ENCODE measurements at places on chromosomes 7 and 10.

DNA sequence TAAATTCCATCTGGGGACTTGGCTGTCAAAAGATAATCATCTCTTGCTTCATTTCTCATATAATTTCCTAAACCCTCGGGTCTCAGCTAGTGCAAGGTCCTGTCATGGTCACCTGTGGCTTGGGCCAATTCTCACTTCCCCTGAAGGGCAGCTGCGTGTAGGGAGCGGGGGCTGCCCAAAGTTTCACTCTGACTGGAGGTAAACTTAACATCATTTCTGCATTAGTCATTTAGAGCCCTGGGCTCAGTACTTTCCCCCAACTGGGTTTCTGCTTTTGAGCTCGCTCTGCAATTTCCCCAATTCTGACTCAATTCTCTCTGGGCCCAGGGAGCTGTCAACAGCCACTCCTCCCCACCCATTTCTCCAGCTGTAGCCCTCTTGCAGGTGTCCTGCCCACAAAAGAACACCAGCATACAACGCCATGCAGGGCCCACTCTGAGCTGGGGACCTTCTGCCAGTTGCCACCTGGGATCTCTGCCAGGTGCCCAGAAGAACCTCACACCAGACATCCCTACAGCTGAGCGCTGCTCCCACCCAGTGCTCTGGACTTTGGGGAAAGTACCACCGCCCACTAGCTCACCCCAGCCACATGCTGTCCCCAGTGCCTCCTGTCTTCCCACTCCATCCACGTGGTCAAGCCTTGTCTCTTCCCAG, 37.9 kb downstream of the VOPP1 start:
- DNase-seq: peak; percentile 84

DNA sequence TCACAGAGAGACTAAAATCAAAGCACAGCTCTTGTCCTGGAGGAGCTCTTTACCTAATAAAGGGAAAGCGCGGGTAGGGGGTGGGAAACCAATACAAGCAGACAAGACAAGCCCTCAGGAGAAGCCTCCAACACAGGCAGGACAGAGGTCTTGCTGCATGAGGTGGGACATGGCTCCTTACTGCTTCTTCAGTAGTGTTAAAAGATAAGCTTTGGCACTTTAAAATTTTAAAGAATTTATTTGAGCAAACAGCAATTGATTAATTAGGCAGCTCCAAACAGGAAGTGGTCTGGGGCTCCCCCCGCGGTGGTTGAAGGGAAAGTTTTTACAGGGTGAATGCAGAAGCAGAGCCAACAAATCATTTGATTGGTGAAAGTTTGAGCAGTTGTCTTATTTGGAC, 50.3 kb upstream of the MACC1 start:
- no peak for DNase-seq

DNA sequence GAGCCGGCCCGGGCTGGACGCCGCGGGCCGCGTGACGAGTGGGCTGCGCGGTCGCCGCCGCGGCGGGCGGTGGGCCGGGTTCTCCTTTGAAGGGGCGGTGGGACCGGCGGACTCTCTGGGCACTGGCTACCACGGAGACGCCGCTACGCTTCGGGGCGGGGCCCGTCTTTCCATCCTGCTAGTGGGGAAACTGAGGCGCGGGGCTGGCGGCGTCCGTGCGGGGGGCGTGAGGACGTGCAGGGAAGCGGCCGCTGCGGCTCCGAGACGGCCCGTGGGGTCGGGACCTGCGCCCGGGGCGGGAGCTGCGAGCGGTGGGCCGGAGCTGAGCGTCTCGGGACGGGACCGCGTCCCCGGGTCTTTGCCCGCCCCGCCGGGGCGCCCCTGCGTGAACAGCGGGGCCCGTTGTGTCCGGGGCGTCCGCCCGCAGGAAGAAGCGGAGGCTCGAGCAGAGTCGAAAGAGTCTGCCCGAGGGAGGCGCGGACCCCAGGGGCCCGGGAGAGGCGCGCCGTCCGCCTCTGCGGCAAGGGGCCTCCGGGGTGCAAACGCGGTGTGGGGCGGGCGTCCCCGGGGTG, 548 bp upstream of the BNIP3 start:
- no peak for DNase-seq

DNA sequence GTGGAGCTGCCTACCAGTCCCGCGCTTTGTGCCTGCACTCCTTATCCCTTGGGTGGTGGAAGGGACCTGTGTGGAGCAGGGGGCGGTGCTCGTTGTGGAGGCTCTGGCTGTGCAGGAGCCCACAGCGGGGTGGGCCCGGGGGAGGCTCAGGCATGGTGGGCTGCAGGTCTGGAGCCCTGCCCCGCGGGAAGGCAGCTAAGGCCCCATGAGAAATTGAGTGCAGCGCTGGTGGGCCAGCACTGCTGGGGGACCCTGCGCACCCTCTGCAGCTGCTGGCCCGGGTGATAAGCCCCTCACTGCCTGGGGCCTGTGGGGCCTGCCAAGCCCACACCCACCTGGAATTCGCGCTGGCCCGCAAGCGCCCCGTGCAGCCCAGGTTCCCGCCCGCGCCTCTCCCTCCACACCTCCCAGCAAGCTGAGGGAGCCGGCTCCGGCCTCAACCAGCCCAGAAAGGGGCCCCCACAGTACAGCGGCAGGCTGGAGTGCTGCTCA, 859.6 kb upstream of the KCND2 start:
- DNase-seq: no peak

DNA sequence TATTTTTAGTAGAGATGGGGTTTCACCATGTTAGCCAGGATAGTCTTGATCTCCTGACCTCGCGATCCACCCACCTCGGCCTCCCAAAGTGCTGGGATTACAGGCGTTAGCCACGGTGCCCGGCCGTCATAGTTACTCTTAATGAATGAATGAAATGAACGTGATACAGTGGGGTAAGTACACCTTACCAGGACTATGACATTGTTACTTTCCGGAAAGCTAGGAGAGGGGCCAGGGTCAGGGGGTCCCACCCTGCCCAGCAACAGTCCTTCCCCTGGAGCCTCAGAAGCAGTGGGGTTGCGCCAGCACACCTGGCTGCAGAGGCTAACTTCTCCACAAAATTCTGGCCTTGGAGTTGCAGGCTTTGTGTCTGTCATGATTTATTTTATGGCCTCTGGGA, 21.4 kb downstream of the VSTM4 start:
- DNase-seq: no peak

- no peak for DNase-seq
These were observed 161.6 kb downstream of the NRCAM start for GRCh38 chr7:108294595-108294994.

- DNase-seq: no peak
These were observed 39.6 kb upstream of the CACNB2 start for GRCh38 chr10:18100669-18101068.

DNA sequence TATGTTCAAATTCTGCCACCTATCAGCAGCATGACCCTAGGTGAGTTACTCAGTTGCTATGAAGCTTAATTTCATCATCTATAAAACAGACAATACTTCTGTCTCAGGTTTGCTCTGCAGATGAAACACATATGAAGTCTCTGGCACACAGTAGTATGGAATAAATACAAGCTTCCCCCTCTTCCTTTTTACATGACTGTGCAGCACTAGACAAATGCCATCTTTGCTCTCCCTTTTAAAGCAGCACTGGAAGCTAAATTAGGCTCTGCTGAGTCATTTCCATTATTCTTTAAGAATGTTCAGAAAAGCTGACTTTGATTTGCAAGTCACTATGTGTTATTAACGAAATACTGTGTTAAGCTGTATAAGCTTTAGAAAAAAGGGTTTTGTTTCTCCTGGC, 40.7 kb upstream of the ANAPC16 start:
- DNase-seq: no peak

GRCh38 chr7:88092676-88092999, 127.2 kb downstream of the SRI start:
- no peak for DNase-seq

GRCh38 chr7:148192491-148192890, 398.1 kb upstream of the C7orf33 start:
- no peak for DNase-seq

DNA sequence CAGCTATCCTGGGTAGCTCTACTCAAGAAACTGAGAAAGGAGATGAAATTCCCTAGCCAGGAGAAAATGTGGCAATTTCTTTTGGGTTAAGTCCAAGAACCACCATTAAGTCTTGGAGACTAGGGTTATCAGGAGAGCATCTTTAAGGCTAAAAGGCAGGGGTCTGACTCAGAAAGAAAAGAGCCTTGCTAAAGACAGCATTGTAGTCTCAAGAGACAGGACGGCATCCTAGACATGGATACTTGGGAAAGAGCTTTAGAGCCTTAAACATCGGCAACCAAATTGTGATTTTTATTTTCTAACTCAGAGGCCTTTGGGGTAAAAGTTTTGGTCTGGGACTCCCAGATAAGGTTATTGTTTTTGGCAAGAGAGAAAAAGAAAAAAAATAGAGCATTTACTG, 83.1 kb downstream of the FAS start:
- DNase-seq: no peak

DNA sequence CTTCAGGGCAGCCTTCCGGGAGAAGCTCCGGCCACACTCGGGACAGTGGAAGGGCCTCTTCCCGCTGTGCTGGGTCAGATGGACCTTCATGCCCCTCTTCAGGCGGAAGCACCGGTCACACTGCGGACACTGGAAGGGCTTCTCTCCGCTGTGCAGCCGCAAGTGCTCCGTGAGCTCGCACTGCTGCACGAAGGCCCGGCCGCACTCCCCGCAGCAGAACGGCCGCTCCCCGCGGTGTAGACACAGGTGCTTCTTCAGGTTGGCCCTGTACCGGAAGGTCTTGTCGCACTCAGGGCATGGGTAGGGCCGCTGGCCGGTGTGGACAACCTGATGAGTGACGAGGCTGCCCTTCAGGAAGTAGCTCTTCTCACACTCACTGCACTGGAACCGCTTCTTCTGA, 14.2 kb upstream of the ZNF786 start:
- no peak for DNase-seq

DNA sequence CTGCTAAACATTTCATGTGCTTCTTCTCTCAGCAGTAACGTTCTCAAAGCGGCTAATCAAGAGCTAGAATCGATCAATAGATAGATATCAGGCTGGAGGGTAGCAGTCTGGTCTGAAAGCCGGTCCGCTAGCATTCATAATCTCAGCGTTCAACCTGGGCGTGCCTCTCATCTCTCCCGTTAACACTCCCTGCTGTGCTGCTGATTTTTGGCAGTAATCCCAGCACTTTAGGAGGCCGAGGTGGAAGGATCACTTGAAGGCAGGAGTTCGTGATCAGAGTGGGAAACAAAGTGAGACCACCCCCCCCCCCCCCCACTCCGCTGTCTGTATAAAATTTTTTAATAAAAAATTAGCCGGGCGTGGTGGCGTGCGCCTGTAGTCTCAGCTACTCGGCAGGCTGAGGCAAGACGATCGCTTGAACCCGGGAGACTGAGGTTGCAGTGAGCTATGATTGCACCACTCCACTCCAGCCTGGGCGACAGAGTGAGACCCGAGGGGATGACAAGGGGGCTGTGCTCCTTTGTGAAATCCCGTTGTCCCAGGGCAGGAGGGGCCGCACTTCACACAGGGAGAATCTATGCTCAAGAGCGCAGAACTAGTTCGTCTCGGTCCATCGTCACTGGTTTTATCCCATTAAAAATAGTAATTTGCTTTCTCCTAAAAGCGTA, 624 bp upstream of the CEP55 start:
- no peak for DNase-seq

DNA sequence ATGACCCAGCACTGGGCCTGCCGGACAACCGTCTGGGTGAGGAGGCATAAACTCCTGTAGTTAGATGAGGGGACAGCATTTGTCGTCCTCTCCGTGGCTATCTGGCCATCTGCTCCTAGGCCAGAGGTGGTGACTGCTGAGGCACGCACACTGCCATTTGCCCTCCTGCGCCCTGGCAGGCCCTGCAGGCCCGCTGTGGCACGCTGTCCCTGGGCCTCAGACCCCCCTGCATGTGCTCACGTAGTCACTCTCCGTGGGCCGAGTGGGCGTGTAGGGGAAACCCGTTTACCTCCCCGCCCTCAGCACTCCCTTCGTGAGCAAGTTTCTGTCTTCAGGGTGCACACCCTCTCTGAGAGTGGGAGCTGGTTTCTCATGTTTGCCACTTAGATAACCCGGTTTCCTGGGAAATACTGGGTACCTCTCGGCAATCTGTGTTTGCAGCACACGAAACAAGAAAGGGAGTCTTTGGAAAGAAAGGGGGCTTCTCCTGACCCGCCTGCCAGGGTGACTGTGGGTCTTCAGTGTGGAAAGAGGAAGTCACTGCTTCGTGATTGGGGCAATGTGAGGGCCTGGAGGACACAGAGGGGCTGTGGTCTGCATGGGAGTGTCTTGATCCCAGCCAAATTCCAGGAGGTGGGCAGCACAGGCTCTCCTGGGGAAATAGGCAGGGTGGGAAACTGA, 10.8 kb downstream of the ADAMTS14 start:
- no peak for DNase-seq

DNA sequence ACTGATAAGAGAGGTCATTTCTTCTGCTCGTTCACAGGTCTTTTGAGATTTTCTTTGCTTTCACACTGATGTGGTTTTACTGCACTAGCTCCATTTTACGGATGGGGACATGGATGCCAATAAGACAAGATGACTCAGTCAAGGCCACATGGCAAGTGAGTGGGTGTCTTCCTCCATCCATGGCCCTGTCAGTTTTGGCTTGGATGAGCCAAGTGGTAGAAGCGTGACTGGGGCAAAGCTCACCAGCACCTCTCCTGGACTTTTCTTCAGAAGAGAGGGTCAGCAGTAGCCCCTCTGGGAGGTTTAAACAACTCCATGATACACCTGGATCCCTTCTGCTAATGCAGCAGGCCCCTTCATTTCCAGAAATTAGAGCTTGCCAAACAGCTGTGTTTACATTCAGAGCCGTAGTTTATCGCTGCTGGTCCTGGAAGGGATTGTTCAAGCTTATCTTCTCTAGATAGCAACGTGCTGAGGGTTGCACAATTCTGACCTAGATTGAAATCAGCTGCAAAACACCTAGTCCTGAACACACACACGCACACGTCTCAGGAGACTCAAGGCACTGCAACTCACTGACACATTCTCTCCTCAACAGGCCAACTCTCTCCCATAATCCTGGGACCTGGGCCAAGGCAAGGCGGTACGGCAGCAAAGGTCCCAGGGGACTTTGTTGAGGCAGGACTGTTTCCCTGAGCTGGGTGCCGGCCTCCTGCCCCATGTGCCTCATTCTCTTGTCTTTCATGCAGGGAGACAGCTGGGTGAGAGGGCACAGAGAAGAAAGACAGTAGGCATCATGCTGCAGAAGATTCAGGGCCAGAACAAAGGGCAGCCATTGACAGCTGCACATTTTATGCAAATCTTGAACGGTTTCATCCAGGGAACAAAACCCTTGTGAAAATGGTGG, 14.2 kb upstream of the PDCD4 start:
- DNase-seq: peak; percentile 53

- DNase-seq: no peak
These were observed 116.0 kb downstream of the ELAPOR2 start for GRCh38 chr7:86943447-86943846.

DNA sequence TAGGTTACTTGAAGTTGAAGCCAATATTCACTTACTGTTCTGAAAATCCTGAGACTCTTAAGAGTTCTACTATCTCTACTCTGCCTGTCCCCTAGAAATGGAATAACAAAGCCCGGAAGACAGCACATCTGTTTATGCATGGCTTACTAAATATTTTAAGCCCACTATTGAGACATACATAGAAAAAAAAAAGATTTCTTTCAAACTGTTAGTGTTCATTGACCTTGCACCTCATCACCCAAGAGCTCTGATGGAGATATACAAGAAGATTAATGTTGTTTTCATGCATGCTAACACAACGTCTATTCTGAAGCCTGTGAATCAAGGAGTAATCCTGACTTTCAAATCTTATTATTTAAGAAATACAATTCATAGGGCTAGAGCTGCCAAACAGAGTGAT, 859.3 kb upstream of the C7orf33 start:
- DNase-seq: no peak

Measured in CD4-positive, alpha-beta T cell treated with Interleukin-4 for 4 hours (primary cell).